Inflammatory macrophage treated with lipopolysaccharide for 1 hour (primary cell): ENCODE measurements at places on chromosomes 3 and 15.

DNA sequence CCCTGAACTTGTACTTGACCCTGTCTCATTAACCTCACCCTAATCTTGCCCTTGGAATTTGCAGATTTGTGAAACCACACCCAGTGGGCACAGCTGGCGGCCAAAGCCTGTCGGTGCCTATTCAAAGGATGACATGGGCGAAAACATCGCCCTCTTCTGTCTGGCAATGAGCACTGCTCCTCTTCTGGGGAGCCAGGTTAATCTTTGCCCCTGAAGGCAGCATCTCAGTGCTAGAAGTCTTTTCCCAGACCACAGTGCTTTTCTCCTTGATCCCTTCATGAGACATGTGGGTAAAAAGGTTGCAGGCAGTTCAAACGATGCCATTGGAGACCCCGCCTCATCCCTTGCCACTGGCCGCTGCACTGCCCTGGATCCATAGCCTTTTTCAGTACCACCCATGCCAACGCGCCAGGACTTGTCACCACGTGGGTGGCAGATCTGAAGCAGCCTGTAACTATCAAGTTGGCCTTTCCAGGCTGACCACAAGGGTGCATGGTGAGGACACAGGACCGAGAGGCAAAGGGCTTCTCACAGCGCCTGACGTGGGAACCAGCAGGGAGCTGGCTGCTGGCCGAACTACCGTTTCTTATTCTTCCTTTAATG, 6.5 kb upstream of the DNASE1L3 start:
- peak; percentile 90 for DNase-seq

DNA sequence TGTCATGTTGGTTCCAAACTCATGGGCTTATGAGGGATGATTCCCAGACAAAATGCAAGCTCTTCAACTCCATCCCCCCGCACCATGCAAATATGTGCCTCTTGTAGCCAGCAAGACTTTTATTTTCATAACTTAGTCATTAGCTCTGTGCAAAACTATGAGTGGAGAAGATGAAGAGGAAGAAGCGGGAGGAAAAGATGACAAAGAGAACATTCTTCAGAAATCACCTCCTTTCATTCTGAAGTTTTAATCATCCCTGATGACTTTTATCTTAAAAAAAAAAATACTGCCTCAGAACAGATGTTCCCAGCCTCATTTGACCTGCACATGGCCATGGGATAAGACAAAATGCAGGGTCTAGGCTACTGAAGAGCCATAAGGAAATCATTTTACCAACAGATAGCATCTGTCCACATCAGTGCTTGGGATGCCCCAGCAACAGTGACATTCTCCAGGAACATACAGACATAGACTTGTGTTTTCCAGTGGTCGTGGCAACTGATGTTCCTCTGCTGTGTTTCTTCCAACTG, 145.5 kb downstream of the WNT5A start:
- DNase-seq: no peak

- no peak for DNase-seq
Measured at GRCh38 chr3:133863911-133864310, 31.8 kb downstream of the RAB6B start.

- DNase-seq: no peak
Measured at GRCh38 chr3:161875483-161875882, 378.9 kb downstream of the OTOL1 start.

DNA sequence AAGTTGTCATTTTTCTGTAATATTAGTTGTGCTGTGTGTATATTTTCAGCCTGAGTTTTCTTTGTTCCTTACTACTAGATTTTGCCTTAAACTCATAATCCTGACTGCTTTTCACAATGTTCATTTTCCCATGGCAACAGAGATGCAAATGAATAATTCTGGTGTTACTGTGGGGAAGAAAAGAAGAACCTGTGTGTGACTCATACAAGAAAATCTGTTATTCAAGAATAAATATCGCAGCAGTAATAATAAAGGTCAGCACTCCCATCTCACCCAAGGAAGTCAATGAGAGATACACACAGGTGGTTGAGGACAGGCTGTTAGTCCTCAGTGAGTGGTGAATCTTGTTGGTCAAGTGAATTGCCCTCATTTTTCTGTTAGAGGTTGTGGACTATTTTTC, 656.6 kb upstream of the NAALADL2 start:
- DNase-seq: peak; percentile 2
